ENCODE measurements at places on chromosomes 7 and 10.

DNA sequence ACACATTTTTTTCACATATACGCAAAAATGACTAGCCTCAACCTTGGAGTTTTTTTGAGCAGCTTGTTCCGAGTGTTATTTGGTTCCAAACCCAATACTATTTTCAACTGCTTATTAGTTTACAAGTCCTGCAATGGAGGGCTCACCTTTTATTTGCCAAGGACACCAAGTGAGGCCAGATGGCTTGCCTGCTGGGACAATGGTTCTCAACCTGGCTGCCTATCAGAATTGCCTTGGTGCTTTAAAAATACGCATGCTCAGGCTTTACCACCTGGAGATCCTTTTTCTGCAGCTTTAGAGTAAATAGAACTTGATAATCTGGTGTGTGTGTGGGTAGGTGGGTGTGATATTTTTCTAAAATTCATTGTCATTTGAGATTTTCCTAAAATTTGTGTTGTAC, 276.8 kb downstream of the MTERF1 start:
- DNase-seq, result no peak

- no peak for DNase-seq
Observed at GRCh38 chr7:122143376-122143750, 686 bp downstream of the AASS start.

- DNase-seq, result no peak
Observed at GRCh38 chr10:125370578-125370977, 210.2 kb upstream of the CTBP2 start.

DNA sequence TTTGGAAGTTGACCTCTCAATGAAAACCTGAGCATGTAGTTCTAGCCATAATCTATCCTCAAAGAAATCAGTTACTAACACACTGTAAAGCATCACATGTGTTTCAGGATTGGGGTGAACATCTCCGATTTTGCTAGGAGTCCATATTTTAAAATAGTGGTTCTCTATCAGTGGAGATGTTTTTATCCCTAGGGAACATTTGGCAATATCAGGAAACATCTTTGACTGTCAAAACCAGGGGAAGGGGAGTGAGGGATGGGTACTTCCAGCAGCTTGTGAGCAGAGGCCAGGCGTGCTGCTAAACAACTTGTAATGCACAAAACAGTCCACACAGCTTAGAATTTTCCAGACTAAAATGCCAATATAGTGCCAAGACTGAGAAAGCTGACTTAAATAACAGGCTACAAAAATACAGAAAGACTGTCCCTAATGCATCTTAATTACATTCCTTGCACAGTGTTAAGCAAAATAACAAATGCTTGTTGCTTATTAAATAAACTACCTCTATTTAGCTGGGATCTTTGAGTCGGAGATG, 120.9 kb downstream of the CRPPA start:
- DNase-seq, result no peak

- DNase-seq, result no peak
Observed at GRCh38 chr7:30634634-30635201, 40.0 kb downstream of the GARS1 start.

DNA sequence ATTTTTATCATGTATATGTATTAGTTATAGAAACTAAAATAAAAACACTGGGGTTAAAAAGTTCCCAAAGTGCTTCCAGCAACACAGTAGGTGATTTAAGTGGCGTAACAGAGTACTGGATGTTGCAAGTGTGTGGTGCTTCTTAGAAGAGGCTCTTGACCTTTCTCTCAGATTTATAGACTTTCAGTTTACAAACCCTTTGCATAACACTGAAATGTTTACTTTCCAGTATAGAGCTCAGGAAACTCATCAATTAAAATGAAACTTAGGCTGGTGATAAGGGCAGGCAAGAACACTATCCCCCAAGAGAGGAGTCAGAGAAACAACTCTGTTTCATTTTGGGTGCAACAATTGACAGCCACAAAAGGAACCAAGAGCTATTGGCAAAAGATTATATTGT, 27.5 kb upstream of the SMC3 start:
- no peak for DNase-seq

DNA sequence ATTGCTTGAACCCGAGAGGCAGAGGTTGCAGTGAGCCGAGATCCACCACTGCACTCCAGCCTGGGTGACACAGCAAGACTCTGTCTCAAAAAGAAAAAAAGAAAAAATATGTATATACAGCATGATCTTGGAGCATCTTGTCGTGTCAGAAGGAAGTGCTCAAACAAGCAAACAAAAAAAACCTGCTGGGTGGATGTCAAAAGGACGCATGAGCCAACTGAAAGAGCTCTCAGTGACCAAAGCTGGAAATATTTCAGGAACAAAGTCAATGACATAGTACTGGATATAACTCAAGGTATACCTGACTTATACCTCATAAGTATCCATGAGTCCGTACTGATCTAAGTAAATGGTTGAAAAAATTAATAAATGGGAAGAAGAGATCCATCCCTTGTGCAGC, 94.6 kb upstream of the ANLN start:
- DNase-seq, result no peak

DNA sequence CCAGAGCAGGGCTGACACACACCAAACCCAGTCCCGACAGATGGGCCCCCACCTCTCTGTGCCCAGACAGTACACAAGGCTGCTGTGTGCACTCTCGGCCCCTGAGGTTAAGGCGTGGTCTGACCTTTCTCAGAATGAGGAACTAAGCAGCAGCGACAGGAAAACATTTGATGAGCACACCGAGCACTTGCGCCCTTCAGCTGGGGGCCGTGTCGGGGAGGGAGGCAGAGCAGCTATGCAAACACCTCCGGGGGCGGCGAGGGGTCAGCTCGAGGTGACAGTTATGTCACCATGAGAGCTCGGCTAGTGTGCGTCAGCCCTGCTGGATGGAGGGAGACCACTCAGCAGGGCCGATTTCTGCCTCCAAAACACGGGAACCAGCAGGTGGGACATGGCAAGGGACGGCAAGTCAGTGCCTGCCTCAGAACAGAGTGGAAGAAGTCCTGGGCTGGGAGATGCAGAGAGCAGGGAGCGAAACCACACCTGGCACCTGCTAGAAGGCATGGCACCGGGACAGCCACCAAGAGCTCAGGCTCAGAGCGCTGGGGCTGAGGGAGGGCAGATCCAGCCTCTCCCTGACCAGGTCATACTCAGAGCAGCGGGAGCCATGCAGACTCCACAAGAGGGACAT, 57.4 kb downstream of the CHST15 start:
- DNase-seq, result no peak

GRCh38 chr10:62815381-62816075, 638 bp downstream of the EGR2 start:
- no peak for DNase-seq

DNA sequence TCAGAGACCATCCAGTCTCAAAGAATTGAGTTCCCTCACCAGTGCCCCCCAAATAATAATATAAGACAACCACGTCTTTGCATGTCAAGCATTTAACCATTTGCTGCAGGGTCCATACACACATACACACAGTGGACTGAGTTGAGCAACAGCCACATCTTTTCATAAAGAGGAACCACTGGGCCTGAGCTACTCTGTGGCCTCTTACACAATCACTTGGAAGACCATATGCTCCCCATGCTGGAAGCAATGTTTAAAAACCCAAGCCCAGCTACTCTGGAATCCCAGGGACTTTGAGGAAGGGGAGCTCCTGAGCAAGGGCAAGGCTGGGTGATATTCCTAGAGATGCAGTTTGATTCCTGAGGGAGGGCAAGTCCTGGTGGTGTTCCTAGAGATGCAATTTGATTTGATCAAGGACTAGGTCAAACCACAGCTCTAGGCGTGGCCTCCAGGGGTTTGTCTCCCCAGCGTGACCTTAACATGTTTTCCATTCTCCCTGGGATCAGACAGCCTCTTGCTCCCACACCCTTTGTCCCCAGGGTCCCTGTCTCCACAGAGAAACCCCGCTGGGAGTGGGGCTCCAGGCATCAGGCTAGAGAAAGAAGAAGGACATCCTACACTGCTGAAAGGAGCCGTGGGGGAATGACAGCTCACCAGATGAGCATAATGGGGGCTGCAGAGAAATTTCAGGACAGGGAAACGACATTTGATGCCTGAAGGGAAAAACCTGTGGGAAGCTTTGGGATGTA, 376.2 kb upstream of the MGMT start:
- DNase-seq, result no peak

GRCh38 chr7:82234457-82235049, 209.0 kb downstream of the CACNA2D1 start:
- no peak for DNase-seq

DNA sequence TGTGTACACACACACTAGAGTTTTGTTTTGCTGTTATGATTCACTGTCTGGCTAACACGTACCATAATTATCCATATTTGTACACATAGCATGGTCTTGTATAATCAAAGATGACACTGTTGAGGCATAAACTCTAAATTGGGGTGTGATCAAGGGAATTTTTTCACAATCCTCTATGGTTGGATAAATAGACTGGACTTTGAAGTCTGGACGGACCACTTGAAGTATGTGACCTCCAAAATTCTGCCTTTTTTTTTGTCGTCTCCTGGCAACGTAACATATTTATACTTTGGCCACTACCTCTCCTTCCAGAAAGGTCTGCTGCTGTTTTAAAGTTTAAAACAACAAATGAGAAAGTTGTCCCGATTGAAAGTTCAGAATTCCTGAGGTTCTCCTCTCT, 193.4 kb downstream of the CACNB2 start:
- no peak for DNase-seq

GRCh38 chr7:1540776-1541271, 10.3 kb downstream of the MAFK start:
- DNase-seq, result no peak

GRCh38 chr10:104688251-104689042, 47.4 kb downstream of the SORCS3 start:
- DNase-seq, result no peak

DNA sequence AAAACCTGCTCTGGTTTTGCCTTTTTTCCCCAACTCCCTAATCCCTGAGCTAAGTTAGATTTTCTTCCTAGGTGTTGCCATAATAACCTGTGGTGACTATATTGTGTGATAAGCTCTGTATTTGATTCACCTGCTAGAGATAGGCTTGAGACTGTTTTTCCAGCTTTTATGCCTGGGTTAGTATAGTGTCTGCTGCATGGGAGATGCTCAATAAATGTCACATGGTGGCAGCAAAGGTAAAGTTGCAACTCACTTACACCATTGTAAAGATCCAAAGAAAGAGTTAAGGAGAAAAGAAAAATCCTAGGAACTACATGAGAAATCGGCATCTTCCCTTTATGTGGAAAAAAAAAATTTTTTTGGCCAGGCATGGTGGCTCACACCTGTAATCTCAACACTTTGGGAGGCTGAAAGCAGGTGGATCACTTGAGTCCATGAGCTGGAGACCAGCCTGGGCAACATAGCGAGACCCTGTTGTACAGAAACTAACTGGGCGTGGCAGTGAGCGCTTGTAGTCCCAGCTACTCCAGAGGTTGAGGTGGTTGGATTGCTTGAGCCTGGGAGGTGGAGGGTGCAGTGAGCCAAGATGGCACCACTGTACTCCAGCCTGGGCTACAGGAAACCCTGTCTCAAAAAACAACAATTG, 3.7 kb downstream of the CCNJ start:
- no peak for DNase-seq

GRCh38 chr7:104891949-104892348, 122.1 kb upstream of the KMT2E start:
- DNase-seq, result no peak

GRCh38 chr10:129279446-129280154, 187.4 kb upstream of the MGMT start:
- no peak for DNase-seq

DNA sequence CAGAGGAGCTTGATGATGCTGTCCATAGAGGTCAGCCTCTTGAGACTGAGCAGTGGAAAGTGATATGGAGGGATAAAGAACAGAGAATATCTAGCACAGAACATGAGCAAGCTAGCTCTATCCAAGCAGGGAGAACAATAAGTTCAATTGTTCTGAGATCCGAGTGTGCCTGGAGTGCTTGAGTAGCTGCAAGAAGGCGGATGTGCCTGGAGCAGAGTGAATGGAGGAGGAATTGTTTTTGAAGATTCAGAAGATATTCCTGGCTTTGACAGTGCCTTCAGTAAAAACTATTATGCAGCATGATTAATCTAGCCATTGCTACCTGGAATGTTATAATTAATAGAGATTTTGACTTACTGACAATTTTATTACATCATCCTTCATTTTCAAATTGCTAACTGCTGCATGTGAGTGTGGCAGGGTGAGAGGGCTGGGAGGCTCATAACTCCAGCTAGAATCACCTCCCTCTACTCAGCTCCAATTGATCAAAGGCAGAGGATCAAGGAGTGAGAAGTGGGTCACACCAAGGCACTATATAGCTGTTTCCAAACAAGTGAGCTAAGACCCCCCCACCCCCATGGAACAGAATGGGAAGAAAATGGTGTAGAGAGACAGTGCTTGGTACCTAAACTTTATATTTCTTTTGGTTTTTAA, 302.8 kb downstream of the ADRA2A start:
- no peak for DNase-seq

GRCh38 chr10:70575486-70575873, 27.1 kb downstream of the PRF1 start:
- DNase-seq, result no peak

GRCh38 chr10:3542185-3542611, 242.8 kb downstream of the KLF6 start:
- no peak for DNase-seq

DNA sequence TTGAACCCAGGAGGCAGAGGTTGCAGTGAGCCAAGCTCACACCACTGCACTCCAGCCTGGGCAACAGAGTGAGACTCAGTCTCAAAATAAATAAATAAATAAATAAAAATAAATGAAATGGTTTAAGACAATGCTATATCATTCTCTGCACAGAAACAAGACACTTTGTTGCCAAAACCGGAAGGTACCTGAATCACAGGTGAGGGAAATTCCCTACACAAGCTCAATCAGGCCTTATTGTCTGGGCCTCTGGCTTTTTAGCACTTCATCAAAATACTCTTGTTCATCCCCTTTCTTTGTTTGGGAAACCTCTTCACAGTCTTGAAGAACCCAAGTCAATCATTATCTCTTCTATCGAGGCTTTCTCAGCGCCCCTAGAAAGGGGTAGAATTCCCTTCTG, 166.1 kb upstream of the NPSR1 start:
- DNase-seq, result no peak

- no peak for DNase-seq
Observed at GRCh38 chr7:75658802-75659201, 79.9 kb downstream of the HIP1 start.

DNA sequence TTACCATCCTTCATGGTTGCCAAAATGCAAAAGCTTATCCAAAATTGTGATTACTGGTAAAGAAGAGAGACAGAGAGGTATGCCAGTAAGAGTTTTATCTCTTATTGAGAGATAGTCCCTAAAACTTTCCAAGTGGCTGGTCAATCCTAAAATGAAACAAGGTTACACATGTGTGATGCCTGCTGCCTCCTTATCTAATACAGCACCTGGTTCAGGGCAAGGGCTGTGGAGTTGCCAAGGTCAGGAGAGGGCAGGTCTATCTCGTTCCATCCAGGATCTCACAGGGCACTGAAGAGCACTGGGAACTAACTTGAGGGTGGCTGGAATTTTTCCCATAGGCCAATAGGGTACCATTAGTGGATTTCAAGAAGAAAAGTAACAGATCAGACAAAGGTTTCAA, 18.3 kb downstream of the VOPP1 start:
- no peak for DNase-seq

DNA sequence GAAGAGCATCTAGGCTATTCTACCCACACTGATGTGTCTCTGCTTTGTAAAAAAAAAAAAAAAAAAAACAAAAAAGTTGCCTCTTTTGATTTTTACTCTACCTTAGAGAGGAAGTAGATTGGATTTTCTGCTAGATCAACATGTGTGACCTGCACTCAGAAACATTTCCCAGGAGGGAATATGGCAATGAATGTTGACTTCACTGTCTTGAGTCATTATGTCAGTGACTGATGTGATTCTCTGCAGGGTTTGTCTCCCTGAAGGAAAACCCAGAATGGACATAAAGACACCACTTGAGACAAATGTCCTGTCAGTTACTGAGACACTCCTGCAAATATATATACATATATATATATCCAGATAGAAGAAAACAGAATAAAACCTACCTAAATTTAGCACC, 370.3 kb downstream of the BMPER start:
- no peak for DNase-seq

Data from stimulated activated CD8-positive, alpha-beta memory T cell treated with anti-CD3 and anti-CD28 coated beads, Interleukin-4, amount 100 ng/mL, for 4 hours (primary cell).